ENCODE measurements at places on chromosomes 5 and 9. TPM values are rescaled to one million over a fixed set of nuclear protein-coding genes. Genes with fewer than 3 reads are reported as not detected.

GRCh38 chr5:169496878-169497277 lies 86.7 kb upstream of the SPDL1 start:
- no peaks in the 10 kb centered on the region for H3K36me3 ChIP-seq
- H3K27me3 ChIP-seq: peaks cover 9% of the 10 kb centered on the region
- H3K4me1 ChIP-seq: no peaks in the 10 kb centered on the region
- DNase-seq: no peak
- no peak overlapping the region for H3K4me3 ChIP-seq
- no peak overlapping the region for H3K27ac ChIP-seq

The CCL28 gene
- not detected for total RNA-seq

DNA sequence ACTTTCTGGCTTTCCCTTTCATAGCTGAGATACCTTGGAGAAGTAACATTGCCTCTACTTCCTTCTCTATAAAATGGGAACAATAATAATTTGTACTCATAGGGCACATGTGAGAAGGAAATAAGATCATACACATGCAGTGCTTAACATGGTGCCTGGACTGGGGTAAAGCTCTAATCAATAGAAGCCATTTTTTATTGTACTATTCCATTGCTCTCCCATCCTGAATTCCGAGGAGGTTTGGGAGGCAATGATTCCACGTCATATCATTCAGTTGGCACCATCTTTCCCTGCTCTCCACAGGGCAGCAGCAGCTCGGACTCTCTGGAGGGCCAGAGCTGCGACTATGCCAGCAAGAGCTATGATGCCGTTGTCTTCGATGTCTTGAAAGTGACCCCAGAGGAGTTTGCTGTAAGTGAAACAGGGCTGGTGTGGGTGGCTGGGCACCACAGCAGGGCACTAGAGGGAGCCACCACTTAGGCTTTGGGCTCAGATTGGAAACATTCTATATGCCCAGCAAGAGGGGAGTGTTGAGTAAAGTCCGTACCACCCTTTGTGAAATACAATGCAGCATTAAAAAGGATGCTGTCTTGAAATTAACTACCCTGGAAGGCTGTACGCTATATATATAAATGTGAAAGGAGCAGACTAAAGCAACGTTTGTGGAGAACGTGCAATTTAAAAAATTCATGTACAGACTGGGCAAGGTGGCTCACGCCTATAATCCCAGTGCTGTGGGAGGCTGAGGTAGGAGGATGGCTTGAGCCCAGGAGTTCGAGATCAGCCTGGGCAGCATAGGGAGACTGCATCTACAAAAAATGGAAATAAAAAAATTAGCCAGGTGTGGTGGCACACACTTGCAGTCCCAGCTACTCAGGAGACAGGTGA lies 51.2 kb downstream of the RALGPS1 start:
- DNase-seq: no peak
- no peaks in the 10 kb centered on the region for H3K36me3 ChIP-seq
- peak overlapping the region; percentile 35 for H3K27ac ChIP-seq
- H3K4me3 ChIP-seq: no peak overlapping the region

DNA sequence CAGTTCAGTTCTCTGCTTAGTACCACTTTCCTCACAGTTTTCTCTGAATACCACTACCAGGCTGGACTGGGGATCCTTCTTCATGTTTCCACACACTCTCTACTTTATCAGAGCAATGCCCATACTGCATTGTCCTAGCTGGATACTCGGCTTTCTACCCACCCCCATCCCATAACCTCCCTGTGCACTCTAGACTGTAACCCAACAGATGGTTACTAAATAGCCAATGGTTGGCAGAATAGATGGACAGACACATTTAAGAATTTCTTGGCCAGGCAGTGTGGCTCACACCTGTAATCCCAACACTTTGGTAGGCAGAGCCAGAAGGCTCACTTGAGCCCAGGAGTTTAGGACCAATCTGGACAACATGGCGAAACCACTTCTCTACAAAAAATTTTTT lies 22.8 kb downstream of the CDK5RAP2 start:
- no peaks in the 10 kb centered on the region for H3K4me1 ChIP-seq
- no peaks in the 10 kb centered on the region for H3K27me3 ChIP-seq
- H3K36me3 ChIP-seq: peaks cover 15% of the 10 kb centered on the region
- no peak for DNase-seq
- H3K4me3 ChIP-seq: no peak overlapping the region

The PLCXD3 gene
- total RNA-seq: 7.4 TPM

DNA sequence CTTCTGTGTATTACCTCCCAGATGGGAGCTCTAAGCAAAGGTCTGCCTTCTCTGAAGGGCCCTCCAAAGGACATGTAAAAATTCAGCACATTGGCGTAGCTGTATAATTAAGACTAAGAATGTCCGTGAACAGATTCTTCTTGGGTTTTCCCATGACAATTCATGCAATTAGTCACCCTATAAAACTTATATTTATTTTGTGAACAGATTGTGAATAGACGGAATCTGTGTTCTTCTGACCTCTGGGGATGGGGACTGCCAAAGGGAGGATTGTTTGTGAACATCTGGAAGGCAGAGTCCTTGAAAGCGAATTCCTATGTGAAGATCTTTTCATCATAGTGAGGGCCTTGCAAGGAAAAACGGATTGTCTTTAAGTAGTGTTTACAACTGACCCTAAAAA lies 111.3 kb downstream of the EGFLAM start:
- H3K36me3 ChIP-seq: peaks cover 4% of the 10 kb centered on the region
- H3K4me1 ChIP-seq: no peaks in the 10 kb centered on the region
- H3K4me3 ChIP-seq: no peak overlapping the region
- no peaks in the 10 kb centered on the region for H3K27me3 ChIP-seq
- no peak overlapping the region for H3K27ac ChIP-seq

The SH2D3C gene
- 1.6 TPM for total RNA-seq

GRCh38 chr5:123813937-123814624 lies 302.1 kb downstream of the CSNK1G3 start:
- H3K4me1 ChIP-seq: peaks cover 52% of the 10 kb centered on the region
- H3K27ac ChIP-seq: peak overlapping the region; percentile 33
- DNase-seq: no peak

GRCh38 chr9:91494751-91495150 lies 71.1 kb upstream of the NFIL3 start:
- H3K27me3 ChIP-seq: no peaks in the 10 kb centered on the region
- no peak overlapping the region for H3K4me3 ChIP-seq
- no peak for DNase-seq
- H3K27ac ChIP-seq: peak overlapping the region; percentile 77
- H3K36me3 ChIP-seq: no peaks in the 10 kb centered on the region

The NR4A3 gene
- 3.4 TPM for total RNA-seq

The LCP2 gene
- total RNA-seq: not detected

The CACFD1 gene
- total RNA-seq: 45.6 TPM

DNA sequence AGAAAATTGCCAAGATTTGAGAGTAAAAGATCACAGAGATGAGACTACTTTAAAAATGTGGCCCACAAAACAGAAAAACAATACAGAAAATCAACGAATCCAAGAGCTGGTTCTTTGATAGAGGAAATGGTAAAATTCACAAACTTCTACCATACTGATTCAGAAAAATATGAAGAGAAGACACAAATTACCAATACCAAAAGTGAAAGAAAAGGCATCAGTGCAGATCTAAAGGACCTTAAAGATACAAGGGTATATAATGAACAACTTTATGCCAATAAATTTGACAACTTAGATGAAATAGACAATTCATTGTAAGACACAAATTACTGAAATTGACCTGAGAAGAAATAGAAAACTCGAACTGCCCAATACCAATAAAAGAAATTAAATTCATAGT lies 24.4 kb upstream of the SLC1A1 start:
- H3K27me3 ChIP-seq: peaks cover 9% of the 10 kb centered on the region
- H3K27ac ChIP-seq: no peak overlapping the region
- no peaks in the 10 kb centered on the region for H3K4me1 ChIP-seq
- H3K36me3 ChIP-seq: no peaks in the 10 kb centered on the region

DNA sequence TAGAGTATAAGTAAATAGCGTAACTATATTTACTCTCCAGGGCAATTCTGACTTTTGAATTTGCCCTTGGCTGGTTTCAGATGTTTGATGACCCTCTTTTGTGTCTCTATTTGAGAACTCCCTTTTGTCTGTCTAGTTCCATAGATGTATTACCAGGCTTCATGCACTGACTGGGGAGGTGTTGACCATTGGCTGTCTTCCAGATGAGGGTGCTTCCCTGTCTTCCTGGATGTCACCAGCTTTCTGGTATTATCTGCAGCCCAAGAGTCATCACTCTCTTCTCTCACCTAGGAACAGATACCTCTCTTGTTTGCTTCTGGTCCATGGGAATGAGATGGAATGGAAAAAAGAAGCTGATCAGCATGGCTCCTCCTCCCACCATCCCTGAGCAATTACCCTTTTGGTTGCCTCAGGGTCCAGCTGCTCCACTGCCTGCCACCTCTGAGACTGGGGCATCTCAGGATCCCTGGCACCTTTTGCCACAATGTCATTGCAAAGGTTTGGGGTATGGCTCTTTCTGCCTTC lies 58.7 kb upstream of the TMED7 start:
- no peaks in the 10 kb centered on the region for H3K4me1 ChIP-seq
- H3K36me3 ChIP-seq: no peaks in the 10 kb centered on the region
- H3K27me3 ChIP-seq: peaks cover 3% of the 10 kb centered on the region
- no peak overlapping the region for H3K4me3 ChIP-seq

DNA sequence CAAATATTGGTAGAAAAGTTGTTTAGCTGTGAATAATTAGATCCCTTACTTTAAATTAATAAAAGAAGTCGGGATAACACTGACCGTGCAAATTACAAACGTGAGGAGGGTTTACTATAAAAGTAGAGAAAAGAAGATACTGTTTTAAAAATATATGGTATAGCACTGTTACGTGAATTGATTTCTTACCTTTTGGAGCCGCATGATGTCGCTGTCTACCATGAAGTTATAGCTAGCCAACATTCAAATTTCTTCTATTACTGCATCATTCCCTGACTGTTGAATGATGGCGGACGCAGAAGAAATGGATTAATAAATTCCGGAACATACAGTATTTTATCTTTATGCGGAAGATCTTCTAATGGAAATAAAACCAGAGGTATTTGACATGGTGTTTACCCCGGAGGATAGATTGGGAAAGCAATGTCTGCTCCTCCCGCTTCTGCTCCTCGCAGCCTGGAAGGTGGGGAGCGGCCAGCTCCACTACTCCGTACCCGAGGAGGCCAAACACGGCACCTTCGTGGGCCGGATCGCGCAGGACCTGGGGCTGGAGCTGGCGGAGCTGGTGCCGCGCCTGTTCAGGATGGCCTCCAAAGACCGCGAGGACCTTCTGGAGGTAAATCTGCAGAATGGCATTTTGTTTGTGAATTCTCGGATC lies at the start of gene PCDHA6:
TSS of gene PCDHA6 (plus strand) at position 257 of the 658 bp plus-strand sequence. CDS start at position 389, 132 bp downstream.
- H3K36me3 ChIP-seq: peaks cover 31% of the 10 kb centered on the region
- H3K4me3 ChIP-seq: peak within 1 kb of the TSS; percentile 92
- DNase-seq: no peak
- peak within 1 kb of the TSS; percentile 87 for H3K27ac ChIP-seq

DNA sequence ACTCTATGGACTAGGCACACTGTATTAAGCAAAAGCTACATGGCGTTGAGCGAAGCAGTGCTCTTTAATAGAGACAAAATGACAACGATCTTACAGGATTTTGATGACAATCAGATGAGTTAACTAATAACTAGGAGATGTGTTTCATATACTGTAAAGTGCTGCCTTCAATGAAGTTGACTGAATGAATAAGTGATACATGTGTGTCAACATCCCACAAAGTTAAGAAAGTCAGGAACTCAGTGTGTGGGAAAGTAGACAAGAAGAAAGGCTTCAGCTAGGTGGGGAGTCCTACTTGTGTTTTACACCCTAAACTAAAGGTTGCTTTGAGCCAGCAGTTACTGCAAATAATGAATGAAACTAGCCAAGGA lies 79.6 kb downstream of the PAPPA start:
- no peak for DNase-seq
- H3K27ac ChIP-seq: no peak overlapping the region

- no peaks in the 10 kb centered on the region for H3K27me3 ChIP-seq
- no peak overlapping the region for H3K27ac ChIP-seq
- H3K4me1 ChIP-seq: no peaks in the 10 kb centered on the region
- no peaks in the 10 kb centered on the region for H3K36me3 ChIP-seq
- DNase-seq: no peak
Measured at GRCh38 chr5:75319638-75320037, 17.4 kb upstream of the HMGCR start.

GRCh38 chr9:127540664-127541041 lies 71.4 kb upstream of the STXBP1 start:
- peaks cover 4% of the 10 kb centered on the region for H3K36me3 ChIP-seq
- no peak overlapping the region for H3K4me3 ChIP-seq
- peak overlapping the region; percentile 89 for H3K27ac ChIP-seq
- H3K27me3 ChIP-seq: no peaks in the 10 kb centered on the region

GRCh38 chr5:117318528-117318927 lies 743.9 kb upstream of the SEMA6A start:
- no peaks in the 10 kb centered on the region for H3K27me3 ChIP-seq
- DNase-seq: no peak
- H3K36me3 ChIP-seq: no peaks in the 10 kb centered on the region
- H3K4me1 ChIP-seq: peaks cover 9% of the 10 kb centered on the region
- H3K27ac ChIP-seq: no peak overlapping the region

The SPATA31D4 gene
- not detected for total RNA-seq

DNA sequence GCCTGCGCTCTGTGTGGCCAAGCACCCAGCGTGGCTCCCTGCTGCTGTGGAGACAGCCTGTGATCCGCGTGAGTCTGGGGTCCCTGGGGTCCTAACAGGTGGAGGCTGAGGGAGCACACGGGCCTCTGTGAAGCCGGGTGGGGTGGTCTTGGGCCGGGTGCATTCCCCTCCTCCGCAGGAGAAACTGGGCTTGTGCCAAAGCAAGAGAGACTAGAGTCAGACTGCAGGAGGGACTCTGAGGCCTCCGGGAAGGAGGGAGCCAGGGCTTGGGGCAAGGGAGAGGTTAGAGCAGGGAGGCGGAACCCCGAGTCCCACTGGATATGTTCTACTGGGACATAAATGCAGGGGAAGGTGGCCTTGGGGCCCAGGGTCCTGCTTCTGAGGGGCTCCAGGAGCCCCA lies 10.5 kb downstream of the DNLZ start:
- no peak overlapping the region for H3K27ac ChIP-seq
- DNase-seq: no peak
- no peak overlapping the region for H3K4me3 ChIP-seq
- no peaks in the 10 kb centered on the region for H3K4me1 ChIP-seq

The NTNG2 gene
- total RNA-seq: 2.6 TPM

The PAEP gene
- total RNA-seq: not detected

DNA sequence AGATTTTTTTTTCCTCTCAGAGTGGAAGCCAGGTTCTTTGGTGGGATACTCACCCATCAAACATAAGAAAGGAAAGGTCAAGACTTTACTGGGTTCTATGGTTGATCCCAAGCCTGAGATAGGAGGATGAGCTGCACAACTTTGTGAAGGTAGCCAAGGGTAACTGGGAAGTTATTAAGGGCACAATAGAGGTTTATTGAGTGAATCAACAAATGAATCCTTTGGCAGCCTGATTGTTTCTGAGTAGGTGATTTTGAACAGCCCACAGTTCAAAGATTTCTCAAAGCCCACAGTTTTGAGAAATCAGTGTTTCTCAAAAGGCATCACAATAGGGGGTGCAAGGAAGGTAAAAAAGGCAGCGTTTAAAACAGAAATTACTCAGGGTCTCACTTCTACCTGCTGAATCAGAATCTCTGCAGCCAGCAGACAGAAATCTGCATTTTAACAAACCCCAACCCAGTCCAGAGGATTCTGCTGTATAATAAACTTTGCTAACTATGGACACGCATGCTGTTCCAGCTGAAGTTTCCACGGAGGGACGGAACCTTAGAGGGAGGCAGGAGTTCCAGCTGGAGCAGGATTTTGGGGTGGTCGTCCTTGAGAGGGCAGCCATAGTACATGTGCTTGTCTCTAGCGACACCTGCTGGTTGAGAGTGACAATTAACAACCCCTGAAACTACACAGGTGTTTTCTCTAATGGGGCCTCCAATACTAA lies 32.7 kb upstream of the FSD1L start:
- no peaks in the 10 kb centered on the region for H3K36me3 ChIP-seq
- peak overlapping the region; percentile 65 for H3K4me3 ChIP-seq
- H3K27ac ChIP-seq: peak overlapping the region; percentile 41
- DNase-seq: no peak
- peaks cover 16% of the 10 kb centered on the region for H3K4me1 ChIP-seq
